ENCODE measurements at places on chromosomes 16 and 17.

GRCh38 chr17:16283705-16284104, 66.7 kb downstream of the PIGL start:
- peak; percentile 46 for DNase-seq

DNA sequence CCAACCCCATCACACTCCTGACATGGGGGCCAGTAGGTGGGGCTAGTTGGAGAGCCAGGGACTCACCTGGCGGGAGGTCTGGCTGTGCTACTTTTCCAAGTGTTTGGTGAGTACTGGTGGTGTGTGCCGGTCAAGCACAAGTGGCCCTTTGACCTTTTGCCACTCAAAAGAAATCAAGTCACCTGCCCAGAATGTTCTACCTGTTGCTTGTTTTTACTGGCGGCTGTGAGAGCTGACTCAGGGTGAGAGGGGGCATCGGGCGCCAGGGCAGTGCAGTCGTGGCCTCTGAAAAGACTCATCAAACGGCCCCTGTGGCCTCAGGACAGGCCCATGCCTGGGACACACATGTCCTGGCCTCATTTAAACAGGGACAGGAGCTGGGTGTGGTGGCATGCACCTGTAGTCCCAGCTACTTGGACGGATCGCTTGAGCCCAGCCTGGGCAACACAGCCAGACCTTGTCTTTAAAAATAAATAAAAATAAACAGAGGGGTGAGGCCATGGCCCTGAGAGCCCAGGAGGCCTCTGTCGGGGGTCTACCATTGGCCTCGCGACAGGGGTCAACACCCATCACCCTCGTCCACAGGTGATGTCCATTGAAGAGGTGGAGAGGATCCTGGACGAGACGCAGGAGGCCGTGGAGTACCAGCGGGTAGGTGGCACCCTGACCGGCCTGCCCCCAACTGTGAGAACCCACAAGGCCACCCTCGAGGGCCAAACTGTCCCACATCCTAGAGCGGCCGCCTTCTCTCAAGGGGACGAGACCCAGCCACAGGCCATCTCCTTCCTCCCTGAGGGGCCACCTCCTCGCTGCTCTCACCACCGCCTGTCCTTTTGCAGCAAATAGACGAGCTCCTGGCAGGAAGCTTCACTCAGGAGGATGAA, 5.0 kb downstream of the CHMP6 start:
- DNase-seq = no peak

- no peak for DNase-seq
These were observed 147.2 kb downstream of the HS3ST2 start for GRCh38 chr16:22961206-22961605.

DNA sequence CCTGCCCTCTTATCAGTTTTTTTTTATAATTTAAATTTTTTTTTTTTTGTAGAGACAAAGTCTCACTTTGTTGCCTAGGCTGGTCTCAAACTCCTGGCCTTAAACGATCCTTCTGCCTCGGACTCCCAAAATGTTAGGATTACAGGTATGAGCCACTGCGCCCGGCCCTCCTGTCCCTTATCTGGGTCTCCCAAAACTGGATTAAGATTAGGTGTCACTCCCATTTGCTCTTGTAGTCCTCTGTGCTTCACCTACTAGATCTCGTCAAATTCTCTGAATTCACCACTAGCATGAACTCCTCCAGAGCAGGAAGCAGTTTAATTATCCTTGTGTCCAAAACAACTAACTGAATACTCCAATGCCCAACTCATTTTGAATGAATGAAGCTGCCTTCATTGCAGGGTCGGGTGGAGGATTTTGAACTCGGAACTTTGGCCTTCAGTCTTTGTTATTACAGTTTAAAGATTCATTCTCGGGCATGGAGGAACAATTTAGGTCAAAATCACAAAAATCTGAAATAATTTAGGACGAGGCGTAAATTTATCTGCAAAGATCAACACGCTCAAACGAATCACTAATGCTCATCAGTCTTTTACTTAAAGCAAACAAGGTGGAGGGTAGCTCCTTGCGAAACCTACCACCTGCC, 802 bp upstream of the ATXN2L start:
- DNase-seq = no peak

- no peak for DNase-seq
These were observed 77.1 kb downstream of the SDK2 start for GRCh38 chr17:73566905-73567782.

DNA sequence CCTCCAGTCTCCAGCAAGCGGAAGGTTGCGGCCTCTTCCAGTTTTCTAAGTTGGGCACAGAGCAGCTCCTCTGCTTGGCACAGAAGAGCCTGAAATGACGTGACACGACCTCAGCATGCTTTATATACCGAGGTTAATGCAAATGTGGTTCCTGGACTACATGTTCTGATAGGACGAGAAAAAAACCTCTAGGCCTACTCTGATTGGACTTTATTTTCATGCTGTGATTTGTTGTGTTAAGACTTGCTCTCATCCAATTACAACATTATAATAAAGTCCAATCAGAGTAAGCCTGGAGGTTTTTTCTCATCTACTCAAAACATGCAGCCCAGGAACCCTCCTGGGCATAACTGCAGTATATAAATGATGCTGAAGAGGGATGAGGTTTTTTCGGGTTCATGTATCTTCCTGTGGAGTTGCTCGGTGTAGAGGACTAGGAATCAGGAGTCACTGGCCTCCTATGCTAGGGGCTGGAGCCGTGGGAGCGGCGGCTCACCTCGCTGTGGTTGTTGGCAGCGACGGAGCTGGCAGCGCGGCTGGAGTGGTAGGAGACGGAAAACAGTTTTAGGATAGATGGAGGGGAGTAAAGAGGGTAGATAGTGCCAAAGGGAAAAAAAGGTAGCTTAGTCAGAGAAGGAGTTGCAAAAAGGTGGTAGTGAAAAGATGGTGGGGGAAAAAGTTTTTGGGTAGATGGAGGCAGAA, 878.0 kb downstream of the KCNJ18 start:
- DNase-seq = no peak

DNA sequence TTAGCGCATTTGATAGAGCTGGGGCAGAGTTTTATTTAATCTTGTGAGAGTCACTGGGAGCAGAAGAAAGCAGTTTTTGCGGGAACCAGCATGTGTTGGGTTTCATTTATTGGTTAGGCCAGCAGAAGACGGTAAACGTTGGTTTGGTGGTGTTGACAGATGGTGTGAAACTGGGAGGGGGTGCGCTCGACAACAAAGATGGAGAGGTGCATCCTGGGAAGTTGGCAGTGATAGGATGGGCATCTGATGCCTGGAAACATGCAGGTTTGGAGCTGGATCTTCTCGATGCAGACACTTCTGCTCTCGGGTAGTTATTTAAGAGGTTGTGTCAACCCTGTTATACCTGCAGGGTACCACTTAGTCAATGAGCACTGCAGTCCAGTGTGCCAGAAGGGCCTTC, 24.9 kb upstream of the CLEC18A start:
- DNase-seq = no peak

- DNase-seq = no peak
These were observed 146.8 kb upstream of the SOX9 start for GRCh38 chr17:71974051-71974450.

GRCh38 chr16:4787627-4788482, at the start of gene SEPTIN12:
SEPTIN12 (minus strand) TSS chr16:4788345; CDS start chr16:4787645, 700 bp downstream.
- no peak for DNase-seq

GRCh38 chr17:7856011-7856810, 1.1 kb downstream of the NAA38 start:
- DNase-seq = no peak

DNA sequence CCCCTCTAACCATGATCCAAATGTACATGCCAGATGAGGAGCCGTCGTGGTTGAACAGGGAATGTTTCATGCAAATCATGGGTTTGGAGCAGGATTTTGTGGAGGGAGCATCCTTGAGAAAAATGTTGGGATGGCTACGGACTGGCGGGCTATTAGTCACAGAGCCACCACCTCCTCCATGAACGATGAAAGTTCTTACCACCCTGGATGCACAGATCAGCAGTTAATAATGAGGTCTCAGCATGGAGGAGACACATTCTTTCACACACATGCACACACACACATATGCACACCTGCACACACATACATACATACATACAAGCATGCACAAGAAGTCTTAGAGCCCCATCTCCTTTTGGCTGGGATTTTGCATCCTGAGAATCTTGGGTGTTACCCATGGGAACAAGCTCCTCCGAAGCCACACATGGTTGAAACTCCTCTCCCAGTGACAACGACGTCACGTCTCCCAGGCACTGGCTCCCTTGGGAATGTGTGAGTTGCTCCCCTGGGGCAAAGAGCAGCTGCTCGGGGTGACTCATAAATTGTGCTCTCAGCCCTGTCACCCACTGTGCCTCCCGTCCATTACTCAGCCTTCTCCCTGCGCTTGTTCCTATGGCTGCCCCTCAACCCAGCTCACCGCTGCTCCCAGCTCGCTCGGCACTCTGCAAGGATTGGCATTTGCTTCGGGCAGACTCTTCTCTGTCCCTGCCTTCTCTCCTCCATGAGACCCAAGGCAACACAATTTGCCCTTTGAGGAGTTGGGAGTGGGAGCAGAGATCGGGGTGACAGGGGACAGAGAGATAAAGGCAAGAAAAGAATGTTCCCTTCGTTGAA, 344.6 kb downstream of the SOX9 start:
- DNase-seq = peak; percentile 98

DNA sequence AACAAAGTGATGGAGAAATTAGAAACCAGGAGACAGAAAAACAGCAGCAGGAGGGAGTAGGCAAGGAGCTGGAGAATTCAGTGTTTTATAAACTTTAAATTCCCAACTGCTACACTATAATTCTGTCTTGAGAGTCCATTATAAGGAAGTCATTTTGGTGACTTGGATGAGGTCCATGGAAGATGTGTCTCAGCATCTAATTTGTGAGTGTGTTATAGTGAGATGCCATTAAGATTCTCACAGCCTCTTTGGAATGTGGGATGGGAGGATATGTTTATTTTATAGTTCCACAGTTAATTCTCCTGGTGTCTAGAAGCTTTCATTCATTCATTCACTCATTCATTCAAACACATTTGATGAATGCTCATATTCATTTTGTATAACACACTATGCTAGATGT, 206.0 kb upstream of the MYOCD start:
- no peak for DNase-seq

DNA sequence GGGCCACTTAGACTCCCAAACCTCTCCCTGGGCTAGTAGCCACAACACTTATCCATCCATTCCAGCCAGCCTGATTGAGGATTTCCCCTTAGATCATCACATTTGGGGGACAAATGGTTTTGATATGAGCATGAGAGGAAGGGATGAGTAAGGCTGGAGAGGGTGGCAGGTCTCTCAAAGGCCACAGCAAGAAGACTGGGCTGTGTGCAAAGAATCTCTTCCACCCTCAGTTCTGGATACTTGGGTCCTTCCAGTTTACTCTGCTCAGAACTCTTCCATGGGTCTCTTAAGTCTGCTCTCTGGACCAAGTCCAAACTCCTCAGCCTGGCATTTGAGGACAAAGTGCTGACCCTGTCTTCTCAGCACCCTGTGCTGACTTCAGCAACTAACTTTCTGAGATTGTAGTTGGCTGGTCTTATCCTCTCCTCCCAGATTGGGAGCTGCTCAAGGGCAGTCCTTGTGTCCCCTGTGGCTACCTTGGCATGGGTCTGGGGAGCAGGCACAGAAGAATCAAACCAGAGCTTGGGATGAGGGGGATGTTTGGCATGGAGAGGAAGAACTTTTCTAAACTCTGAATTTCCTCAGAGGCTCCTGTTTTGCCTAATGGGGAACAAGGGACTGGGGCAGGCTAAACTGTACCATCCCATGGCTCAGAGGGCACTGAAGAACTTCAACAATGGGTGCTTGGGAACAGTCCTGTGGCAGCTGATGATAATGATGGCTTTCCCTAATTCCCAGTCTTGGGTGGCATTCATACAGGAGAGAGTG, 3.1 kb upstream of the NFATC3 start:
- DNase-seq = no peak

- no peak for DNase-seq
These were observed 5.3 kb upstream of the MKS1 start for GRCh38 chr17:58224315-58224714.

- DNase-seq = no peak
These were observed 42.0 kb downstream of the BAHCC1 start for GRCh38 chr17:81437191-81437651.

- no peak for DNase-seq
These were observed 200.4 kb downstream of the LGALS9B start for GRCh38 chr17:20266806-20267458.

GRCh38 chr16:66752958-66753357, 1.5 kb upstream of the DYNC1LI2 start:
- DNase-seq = no peak

DNA sequence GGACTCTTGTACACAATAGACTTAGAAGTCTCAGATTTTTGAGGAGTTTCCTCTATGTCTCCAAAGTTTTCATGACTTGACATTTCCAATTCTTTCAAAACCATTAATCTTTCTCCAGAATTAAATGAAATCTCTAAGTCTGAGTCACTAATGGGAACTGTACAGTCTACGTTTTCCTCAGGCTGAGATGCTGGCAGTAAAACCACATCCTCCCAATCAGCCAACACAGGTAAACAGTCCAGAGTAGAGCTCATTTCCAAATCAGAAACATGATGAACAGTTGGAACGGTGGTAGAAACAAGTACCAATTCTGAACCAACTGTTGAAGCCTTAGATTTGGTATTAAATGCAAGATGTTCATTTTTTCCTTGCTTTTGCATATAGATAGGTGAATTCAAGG, 7.9 kb downstream of the ERI2 start:
- no peak for DNase-seq

GRCh38 chr17:81734405-81735263, 22.6 kb downstream of the SLC25A10 start:
- no peak for DNase-seq

DNA sequence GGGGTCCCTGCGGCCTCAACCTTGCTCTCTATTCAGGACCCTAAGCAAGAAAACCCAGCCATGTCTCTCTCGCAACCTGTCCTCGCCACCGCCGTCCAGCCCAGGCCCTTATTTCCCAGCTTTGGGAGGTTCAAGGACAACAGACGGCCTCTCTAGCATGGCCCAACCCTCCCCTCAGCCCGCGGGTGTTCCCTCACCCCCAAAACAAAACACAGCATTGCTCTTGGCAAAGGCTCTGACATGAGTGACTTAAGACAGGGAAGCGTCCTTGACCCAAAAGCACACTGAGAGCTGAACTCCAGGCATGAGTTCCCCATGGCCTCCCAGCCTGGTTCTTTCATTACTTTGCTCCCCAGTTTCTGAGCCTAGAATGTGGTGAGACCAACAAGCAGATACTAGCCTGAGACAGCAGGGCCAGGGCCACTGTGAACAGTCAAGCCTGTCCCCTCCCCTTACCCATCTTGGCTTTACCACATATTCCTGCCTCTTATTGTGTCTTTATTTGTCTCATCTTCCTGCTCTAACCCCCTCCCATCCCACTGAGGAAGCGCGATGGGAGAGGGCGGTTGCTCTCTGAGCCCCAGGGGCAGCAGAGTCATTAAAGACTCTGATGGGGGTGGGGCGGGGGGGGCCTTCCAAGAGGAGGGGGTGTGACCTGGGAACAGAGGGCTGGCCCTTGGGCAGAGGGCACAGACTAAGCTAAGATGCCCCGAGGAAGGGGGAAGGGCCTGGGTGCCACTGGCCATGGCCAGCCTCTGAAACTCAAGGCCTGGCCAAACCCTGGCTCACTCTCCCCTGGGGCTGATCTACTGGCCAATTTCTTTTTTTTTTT, 11.8 kb downstream of the SREBF1 start:
- no peak for DNase-seq
